Aorta (tissue), 5 donors: ENCODE measurements at places on chromosomes 11 and 22. TPM values are rescaled to one million over a fixed set of nuclear protein-coding genes. Genes with fewer than 3 reads are reported as not detected.
A peak's percentile ranks its signal among the peaks of the same experiment; 100 is the strongest.

GRCh38 chr22:40334899-40335298 lies 11.4 kb upstream of the ADSL start:
- no peak for DNase-seq

GRCh38 chr11:11436715-11437313 lies 83.8 kb upstream of the CSNK2A3 start:
- DNase-seq, result no peak

GRCh38 chr22:17802822-17803221 lies 28.6 kb upstream of the BID start:
- no peak for DNase-seq

DNA sequence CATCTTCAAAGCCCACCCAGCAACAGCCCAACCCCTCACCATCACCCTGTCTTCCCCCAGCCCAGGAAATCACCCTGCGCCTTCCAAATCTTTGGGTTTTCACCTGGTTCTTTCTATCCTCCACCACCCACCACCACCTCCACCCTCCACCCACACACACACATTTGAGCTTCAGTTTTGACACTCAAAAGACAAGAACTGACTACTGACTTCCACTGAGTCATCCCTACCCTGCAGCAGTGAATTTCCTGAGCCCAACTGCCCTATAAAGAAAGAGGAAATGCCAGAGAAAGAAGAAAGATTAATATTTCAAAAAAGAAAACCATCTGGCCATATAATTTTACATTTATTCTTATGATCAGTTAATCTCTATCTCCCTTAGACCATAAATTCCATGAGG lies 137.5 kb downstream of the CHST1 start:
- DNase-seq, result no peak

- DNase-seq, result peak; percentile 66
Observed at GRCh38 chr11:46889689-46890475, 28.5 kb downstream of the LRP4 start.

The SERHL2 gene
- 2.0 TPM for total RNA-seq

GRCh38 chr11:10041748-10042446 lies 252.1 kb downstream of the SBF2 start:
- no peak for DNase-seq
